ENCODE measurements at places on chromosomes 6 and 20. TPM values are rescaled to one million over a fixed set of nuclear protein-coding genes. Genes with fewer than 3 reads are reported as not detected.

The BMP6 gene
- 2.4 TPM for total RNA-seq

The ATRN gene
- total RNA-seq = 38.7 TPM

The STX11 gene
- total RNA-seq = 6.9 TPM

The FKBP1C gene
- total RNA-seq = 2.1 TPM

The CCM2L gene
- 10.7 TPM for total RNA-seq

The CLPSL2 gene
- not detected for total RNA-seq

The CST4 gene
- total RNA-seq = not detected

The MEI4 gene
- total RNA-seq = 0.59 TPM

The TP53TG5 gene
- total RNA-seq = 1.1 TPM

The PAX1 gene
- not detected for total RNA-seq

The ACTL10 gene
- total RNA-seq = 0.39 TPM

The C6orf58 gene
- not detected for total RNA-seq

The TRIM15 gene
- not detected for total RNA-seq

The EDN3 gene
- total RNA-seq = not detected

The SPTLC3 gene
- total RNA-seq = 1.9 TPM

The HLA-DPA1 gene
- total RNA-seq = 45.7 TPM

The ATP9A gene
- total RNA-seq = 16.5 TPM

The PRR3 gene
- total RNA-seq = 2.3 TPM
